ENCODE measurements at places on chromosomes 11 and 22.

GRCh38 chr22:33896154-33896553, 24.1 kb downstream of the LARGE1 start:
- no peak for DNase-seq

DNA sequence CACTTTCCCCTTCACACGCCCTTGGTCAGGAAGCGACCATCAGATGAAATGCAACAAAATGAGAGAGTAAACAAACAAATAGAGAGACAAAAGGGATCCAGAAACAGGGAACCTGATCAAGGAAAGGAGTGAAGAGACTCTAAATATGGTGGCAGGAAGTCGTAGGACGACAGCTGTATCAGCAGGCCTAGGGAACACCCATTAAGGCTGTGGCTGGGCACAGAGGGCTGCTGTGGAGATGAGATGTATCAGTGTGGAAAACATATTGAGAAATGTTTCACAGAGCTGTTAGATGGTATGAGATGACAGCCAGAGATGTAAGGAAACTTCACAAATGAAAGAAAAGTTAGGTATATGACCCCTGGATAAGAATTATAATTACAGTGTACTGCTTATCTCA, 155.8 kb upstream of the MTMR2 start:
- no peak for DNase-seq

- DNase-seq, result no peak
Measured at GRCh38 chr11:128628325-128628673, 40.9 kb upstream of the ETS1 start.

DNA sequence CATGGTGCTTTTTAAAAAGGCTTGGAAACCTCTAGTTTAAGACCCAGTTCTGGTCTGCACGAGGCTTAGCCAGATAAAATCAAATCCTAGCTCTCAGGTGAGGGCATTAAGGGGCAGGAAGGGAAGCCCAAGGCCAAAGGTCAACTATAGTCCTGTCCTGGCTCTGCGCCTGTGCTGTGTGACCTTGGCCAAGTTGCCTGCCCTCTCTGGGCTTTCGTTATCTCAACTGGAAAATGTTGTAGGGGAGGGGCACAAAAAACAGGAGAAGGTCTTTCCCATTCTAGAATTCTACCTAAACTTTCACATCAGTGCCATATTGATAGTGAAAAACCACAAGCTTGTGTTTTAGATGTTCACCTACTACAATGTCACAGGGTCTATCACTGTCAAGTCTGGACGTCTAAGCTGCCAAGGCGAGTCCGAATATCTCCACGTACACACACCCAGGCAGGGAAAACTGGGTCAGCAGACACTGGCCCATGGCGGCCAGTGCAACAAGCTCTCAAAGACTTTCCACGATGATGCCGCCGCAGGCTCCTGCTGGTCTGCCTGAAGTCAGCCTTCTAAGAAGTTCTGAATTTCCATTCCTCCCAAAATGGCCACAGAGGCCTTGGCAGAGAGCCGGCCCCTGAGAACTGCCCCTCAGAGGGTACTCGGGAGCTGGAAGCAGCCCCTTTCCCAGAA, 18.0 kb downstream of the MN1 start:
- DNase-seq, result no peak

- DNase-seq, result no peak
Measured at GRCh38 chr11:86011175-86011574, 57.7 kb downstream of the PICALM start.

DNA sequence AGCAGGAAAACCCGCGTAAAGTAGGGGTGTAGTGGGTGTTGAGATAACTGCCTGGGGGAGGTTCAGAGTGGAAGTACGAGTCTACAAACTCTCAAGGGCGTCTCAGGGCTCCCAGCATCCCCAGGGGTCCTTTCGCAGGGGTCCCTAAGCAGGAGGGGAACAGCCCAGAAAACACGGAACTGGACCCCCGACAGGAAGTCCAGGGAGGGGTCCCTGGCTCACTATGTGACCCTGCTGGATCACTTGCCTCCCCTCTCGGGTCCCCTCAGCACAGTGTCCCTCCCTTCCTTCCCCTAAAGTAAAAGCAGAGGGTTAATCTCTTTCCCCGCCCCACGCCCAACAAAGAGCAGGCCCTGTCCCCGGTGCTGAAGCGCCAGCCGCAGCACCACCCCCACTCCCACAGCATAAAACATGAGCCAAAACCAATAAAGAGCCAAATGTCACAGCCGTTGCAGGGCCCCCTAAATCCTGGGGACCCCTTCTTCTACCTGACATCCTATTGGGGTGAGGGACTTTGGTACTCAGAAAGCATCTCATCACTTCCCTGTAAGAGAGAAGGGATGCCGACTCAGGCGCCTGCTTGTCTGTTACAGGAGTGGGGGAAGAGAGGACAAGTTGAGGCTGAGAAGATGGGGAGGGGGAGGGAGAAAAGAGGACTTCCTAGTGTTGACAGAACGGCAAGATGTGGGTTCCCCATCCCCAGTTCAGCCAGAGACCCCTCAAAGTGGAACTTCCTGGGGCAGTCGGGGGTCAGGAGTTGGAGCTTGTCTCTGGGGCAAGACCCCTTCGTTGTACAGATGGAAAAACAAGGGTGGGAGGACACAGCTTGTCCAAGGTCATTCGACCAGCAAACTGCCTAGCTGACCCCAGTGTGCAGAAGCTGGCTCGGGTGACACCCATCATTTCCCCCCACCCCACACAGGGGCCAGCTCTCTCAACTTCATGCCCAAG, 1.4 kb upstream of the NEFH start:
- DNase-seq, result no peak

DNA sequence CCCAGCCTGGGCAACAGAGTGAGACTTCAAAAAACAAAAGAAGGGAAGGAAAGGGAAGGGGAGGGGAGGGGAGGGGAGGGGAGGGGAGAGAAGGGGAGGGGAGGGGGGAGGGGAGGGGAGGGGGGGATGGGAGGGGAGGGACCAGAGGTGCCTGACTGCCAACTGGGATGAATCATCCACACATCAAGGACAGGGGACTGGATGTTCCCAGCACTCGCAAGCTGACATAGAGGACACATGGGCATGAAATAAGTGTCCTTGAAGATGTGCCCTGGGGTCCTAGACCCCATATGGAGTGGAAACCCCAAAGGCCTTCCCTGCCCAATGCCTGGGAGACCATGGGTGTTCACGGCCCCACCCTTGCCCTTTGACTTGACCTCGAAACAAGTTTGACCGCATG, 19.8 kb downstream of the TST start:
- no peak for DNase-seq

GRCh38 chr11:134019500-134019899, 49.4 kb upstream of the JAM3 start:
- no peak for DNase-seq

DNA sequence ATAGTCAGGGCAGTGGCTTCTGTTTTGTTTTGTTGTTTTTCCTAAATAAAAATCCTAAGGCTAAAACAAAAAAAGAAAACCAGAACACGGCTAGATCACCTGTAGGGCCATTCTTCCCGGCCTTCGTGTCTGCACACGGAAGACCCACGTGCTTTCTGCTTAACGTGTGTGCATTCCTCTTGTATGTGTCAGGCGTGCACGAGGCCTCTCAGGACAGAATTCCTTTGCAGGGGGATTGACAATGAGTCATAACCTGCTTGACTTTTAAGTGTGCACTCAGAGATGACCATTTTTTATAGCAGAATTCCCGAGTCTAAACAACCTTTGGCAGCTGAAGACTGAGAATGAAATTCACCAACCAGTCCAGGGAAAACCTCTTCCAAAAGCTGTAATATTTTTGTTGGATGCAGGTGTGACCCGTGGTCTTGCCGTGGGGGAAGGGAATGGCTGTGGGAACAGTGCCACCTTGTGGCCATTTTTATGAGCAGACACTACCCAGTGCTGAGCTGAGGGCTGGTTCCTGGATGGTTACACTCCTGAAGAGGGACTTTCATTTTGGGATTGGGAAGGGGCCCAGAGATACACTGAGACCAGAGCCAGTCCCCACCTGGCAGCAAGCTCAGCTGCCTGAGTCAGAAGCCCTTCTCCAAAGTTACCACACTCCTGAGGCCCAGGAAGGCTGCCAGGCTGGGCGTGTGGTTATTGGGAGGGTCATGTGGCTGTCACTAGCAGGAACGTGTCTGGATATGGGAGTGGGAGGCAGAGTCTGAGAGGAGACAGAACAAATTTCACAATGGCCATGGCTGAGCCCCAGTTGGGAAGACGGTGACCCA, 35.7 kb upstream of the DKK3 start:
- peak; percentile 92 for DNase-seq

- no peak for DNase-seq
Measured at GRCh38 chr22:20561882-20562281, 54.5 kb downstream of the MED15 start.

DNA sequence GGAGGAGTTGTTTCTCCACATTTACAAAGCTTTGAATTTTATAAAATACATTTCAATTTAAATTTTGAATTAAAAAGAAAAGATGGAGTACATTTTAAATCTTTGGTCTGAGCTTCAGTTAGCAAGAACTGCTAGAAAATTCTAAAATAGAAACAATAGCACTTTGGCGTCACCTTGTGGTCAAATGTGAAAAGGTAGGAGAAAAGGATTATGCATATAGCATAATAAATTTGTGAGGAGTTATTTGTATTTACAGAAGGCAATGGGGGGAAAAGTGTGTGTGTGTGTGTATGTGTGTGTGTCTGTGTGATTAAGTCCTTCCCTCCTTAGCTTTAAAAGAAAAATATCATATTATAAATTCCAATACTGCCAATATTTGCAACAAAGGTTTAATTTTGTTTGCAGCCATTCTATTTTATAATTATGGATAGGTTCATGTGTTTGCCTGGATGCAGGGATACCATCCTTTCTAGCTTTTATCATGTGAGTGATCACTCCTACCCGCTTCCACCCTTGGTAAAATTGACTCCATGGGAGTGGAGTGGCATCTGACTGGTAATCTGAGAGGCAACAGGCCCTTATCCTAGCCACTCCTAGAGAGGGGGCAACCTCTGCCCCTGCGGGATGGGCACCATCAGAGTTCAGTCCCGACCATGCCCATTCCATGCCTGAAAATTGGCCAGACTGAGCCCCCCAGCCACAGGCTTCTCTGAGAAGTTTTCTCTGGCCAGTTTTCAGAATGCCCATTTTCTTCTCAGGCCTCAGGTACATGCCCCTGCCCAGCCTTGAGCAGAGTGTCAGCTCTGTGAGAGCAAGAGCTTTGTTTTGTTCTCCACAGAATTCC, 13.6 kb upstream of the LGR4 start:
- DNase-seq, result no peak

GRCh38 chr11:7538031-7538430, 24.2 kb downstream of the PPFIBP2 start:
- DNase-seq, result no peak

DNA sequence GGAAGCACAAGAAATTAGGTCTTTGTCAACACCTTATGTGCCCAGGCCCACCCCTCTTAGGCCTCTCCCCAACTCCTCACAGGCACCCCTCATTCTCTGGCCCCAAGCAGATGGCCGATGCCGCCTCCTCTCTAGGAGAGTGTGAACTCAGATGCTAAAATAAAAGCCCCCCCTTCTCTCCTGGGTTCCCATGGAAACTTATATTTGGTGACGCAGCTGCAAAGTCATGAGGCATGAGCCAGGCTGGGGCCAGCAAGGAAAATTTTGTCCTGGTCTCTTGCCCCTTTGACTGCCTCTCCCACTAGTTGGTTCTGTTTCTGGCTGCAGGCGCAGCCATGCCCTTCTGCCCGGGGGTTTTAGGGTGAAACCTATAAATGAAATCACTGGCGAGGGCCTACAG, 11.8 kb downstream of the RCOR2 start:
- no peak for DNase-seq

DNA sequence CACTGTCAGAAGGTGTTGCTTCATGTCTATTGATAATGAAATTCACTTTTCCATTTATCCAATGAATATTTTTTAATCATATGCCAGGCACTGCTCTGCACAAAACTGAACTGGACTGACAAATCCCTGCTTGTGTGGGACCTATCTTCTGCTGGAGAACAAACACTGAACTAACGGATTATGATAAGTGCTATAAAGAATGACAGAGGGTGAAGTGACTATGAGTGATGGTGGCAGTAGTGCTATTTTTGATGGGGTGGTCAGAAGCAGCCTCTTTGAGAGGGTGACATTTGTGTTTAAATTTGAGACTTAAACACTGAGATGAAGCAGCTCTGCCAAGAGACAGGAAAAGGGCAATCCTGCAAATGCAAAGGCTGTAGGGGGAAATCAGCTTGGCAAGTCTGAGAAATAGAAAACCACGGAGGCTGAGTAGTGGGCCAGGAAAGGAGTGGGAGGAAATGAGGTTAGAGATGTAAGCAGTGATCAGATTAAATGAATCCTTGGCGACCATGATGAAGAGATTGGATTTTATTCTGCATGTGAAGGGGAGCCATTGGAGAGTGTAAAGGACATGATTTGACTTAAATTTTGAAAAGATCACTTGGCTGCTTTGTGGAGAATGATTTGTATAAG, 6.0 kb downstream of the TBCEL start:
- DNase-seq, result no peak

GRCh38 chr11:116445108-116446047, 327.4 kb downstream of the BUD13 start:
- no peak for DNase-seq

DNA sequence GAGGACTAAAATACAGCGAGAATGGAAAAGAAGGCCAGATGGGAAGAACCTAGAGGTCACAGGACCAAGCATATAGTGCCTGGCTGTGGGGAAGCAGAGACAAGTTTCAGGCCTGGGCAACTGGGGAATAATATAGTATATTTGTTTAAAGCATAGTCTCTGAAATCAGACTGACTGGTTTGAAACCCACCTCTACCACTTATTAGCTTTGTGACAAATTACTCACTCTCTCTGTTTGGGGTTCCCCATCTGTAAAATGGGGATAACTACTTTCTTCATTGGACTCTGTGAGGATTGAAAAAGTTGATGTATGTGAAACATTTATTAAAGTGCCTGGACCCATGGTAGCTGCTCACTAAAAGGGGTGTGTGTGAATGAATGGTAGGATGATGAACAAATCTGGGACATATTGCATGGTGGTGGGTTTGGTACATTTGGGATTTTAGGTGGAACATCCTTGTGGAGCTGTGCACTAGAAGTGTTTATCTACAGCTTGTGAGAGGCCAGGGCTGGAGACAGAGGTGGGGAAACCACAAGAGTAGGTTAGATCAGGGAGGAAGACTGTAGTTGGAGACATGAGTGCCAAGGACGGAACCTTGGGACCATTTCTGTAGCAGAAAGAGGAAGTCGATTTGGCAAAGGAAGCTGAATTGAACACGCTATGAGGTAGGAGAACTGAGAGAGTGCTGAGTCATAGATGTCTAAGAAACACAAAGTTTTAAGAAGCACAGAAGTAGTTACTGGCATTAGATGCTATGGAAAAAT, 52.6 kb downstream of the SWAP70 start:
- DNase-seq, result peak; percentile 96
